Activated T-cell treated with anti-CD3 and anti-CD28 coated beads for 48 hours (primary cell): ENCODE measurements at places on chromosomes 12 and 14.
A peak's percentile ranks its signal among the peaks of the same experiment; 100 is the strongest.

DNA sequence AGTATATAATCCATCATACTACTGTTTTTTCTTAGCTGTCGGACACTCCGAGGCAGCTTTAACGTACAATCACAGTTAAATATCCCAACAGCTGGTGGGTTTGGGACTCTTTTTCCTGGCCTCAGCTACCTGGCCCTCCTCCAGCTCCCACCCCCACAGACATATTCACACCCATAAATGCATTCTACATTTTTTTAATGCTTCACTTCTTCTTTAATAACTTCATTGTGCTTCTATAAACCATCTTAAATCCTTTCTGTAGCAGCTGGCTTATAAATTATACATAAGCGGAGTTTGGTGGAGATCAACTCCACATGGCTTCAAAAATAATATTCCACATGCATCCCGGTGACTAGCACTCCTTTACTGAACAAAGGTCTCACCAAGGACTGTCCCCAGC, 33.3 kb downstream of the TDG start:
- DNase-seq, result no peak

DNA sequence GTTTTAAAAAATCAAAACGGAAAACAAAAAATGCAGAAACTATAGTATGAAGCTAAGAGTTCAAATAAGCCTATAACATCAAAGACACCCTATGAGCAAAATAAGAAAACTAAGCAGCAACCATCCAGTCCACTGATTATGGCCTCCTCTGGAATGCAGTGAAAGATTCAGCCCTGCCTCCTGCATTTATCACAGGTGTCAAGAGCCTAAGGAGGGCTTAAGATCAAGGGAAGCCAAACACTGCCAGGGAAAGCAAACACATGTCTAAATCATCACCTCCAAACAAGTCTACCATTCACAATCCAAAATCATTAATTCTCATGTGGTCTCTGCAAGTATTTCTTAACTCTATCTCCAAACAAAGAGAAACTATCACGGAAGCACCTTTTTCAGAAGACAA, 28.4 kb downstream of the SARNP start:
- no peak for DNase-seq

DNA sequence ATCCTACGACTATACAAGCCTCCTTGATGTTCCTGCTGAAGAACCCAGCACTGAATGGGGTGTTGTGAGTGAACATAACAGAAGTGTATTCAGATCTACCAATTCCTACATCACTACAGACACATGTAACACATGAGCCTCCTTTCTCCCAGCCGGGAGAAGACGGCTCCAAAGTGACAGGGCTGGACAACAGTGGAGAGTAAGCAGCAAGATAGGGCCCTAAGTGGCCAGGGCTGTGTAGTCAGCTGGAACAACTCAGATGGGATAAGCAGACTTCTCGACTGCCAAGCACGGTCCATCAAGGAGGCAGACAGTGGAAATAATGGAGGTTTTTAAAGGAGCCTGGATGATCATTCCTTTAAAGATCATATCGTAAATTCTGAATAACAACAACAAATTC, 73.5 kb downstream of the TTC7B start:
- no peak for DNase-seq

DNA sequence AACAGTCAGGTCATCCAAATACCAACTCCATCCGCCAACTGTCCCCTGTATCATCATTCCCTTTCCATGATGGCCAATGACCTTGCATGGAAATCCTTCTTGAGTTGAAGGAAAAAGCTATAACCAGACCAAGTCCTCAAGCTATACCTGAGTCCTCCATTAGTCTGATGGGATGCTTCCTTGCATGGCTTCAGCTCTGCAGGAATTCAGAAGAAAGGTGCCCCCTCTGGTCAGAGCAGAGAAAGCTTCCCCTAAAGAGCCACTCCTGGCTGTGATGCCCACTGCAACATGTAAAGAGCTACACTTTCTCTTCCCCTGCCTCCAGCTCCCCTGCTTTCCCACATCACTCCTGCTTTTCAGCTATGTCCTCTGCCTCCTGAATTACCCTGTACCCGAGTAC, 43.1 kb upstream of the FKBP4 start:
- no peak for DNase-seq

DNA sequence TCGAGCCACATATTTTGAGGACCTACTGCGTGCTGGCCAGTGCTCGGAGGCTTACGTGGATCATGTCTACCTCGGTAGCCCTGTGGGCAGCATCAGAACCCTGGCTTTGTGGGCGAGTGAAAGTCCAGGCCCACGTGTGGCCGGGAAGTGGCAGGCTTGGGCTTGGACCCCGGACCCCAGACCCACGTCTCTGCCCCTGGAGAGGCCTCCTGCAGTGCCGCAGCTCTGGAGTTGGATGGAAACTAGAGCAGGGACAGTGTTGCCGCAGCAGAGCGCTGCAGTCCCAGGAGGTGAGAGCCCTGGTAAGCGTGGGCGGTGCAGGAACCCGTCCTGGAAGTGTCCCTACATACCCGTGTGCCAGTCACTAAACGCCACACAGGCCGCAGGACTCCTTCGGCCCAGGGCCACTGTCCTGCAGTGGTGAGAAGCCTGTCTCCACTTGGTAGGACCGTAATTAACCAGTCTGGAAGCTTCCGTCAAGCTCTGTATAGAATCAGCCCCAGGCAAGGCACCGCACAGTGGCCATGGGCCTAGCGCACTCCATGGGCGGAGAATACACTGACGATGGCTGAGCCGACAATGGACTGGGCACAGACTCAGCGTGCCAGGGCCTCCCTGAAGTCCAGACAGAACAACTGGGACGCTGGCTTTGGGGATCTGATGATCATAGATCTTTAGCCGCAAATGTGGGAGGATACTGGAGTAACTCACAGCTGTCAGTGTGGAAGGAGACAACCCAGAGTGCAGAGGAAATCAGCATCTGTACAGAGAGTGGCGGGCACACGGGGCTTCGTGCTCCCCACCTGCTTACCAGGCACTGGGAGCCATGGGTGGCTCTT, 219.5 kb downstream of the KIF26A start:
- DNase-seq, result no peak

DNA sequence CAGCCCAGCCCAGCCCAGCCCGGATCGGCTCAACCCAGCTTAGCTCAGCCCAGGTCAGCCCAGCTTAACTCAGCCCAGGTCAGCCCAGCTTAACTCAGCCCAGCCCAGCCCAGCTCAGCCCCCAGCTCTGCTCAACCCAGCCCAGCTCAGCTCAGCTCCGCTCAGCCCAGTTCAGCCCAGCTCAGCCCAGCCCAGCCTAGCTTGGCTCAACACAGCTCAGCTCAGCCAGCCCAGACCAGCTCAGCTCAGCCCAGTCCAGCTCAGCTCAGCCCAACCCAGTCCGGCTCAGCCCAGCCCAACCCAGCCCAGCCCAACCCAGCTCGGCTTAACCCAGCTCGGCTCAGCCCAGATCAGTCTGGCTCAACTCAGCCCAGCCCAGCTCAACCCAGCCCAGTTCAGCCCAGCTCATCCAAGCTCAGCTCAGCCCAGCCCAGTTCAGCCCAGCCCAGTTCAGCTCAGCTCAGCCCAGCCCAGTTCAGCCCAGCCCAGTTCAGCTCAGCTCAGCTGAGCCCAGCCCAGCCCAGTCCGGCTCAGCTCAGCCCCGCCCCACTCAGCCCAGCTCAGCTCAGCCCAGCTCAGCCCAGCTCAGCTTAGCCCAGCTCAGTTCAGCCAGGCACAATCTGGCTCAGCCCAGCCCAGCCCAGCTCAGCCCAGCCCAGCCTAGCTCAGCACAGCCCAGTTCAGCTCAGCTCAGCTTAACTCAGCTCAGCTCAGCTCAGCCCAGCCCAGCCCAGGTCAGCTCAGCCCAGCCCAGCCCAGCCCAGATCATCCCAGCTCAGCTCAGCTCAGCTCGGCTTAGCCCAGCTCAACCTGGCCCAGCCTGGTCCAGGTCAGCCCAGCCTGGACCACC, 331.7 kb downstream of the TMEM121 start:
- no peak for DNase-seq

DNA sequence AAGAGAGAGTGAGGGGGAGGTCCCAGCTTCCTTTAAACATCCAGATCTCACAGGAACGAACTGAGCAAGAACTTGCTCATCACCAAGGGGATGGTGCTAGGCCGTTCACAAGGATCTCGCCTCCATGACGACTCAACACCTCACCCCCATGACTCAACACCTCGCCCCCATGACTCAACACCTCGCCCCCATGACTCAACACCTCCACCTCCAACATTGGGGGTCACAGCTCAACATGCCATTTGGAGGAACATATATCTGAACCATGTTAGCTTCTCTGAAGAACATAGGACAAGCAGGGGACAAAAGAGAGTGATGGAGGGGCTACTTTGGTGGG, 66.0 kb upstream of the LHX5 start:
- DNase-seq, result peak; percentile 5

- no peak for DNase-seq
Observed at GRCh38 chr14:22753586-22753985, 12.9 kb upstream of the OXA1L start.

- no peak for DNase-seq
Observed at GRCh38 chr12:17661250-17661649, 428.7 kb downstream of the RERGL start.

DNA sequence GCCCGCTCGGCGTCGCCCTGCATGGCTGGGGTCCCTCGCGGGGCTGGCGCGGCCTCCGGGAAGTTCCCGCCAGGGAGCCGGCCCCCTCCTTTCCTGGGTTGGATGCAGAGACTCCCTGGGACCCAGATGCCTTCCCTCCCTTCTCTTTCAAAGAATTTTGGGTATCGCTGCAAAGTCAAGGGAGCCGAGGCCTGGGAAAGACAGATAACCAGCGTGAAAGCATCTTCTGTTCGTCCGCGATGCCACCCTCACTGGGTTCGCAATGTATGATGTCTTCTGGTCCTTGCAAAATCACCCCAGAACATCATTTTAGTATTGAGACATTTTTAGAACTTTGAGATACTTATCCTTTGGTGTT, 451 bp downstream of the IRAK3 start:
- no peak for DNase-seq

GRCh38 chr12:16962889-16963288, 356.9 kb upstream of the LMO3 start:
- DNase-seq, result no peak

GRCh38 chr12:85711735-85712390, 124.3 kb downstream of the RASSF9 start:
- DNase-seq, result no peak

- no peak for DNase-seq
Observed at GRCh38 chr12:30999011-30999410, 72.5 kb downstream of the TSPAN11 start.

GRCh38 chr14:56899829-56900228, 89.5 kb upstream of the OTX2 start:
- no peak for DNase-seq

- no peak for DNase-seq
Observed at GRCh38 chr12:124188561-124189405, 106.1 kb upstream of the RFLNA start.

DNA sequence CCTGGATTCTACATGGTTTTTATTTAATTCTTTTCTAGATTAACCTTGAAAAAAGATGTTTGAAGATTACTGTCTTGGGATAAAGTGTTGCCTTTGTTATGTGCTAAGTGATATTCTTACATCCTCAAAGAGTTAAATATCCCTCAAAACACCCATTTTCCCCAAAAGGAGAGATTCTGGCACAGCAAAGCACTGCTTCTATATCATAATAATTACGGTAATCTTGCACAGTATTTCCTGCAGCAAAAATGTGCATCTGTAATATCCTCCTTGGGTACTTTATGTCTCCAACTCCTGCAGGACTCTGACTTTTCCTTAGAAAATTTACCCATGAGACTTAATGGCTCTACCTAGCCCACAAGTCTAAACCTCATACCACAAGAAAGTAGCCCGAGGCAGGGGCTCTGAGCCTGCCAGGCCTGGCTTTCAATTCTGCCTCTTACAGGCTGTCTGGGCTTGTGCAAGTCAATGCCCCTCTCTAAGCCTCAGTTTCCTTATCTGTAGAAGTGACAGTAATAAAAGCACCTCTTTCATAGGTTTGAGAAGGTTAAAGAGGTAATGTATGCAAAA, 45.8 kb downstream of the SVOP start:
- no peak for DNase-seq
